ENCODE measurements at places on chromosomes 4 and X.
A peak's percentile ranks its signal among the peaks of the same experiment; 100 is the strongest.

GRCh38 chr4:2745981-2746806 is 9.9 kb downstream of the TNIP2 start:
- peak; percentile 96 for DNase-seq

DNA sequence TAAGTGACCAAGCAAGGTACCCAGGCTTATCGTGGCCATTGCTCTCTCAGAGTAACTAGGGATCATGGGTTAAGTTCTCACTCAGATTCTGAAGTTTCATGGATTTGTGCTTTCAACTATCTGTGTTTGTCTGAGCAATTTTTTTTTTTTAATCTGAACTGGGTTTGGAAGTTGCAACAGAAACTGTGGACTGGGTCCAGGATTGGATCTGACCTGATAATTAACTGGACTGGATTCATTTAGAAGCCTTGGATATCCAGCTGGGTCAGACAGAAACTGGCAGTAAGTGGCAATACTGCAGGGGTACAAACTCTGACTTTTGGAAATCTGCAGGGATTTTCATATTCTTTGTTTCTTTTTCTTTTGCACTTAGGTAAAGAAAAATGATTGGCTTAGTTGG is 38.7 kb upstream of the FGF2 start:
- DNase-seq = no peak

- no peak for DNase-seq
Measured at GRCh38 chr4:1384675-1385372, 21.4 kb downstream of the NKX1-1 start.

- no peak for DNase-seq
Measured at GRCh38 chrX:72621625-72622485, 49.2 kb upstream of the HDAC8 start.

- DNase-seq = no peak
Measured at GRCh38 chr4:143402776-143403552, 66.3 kb downstream of the GAB1 start.

DNA sequence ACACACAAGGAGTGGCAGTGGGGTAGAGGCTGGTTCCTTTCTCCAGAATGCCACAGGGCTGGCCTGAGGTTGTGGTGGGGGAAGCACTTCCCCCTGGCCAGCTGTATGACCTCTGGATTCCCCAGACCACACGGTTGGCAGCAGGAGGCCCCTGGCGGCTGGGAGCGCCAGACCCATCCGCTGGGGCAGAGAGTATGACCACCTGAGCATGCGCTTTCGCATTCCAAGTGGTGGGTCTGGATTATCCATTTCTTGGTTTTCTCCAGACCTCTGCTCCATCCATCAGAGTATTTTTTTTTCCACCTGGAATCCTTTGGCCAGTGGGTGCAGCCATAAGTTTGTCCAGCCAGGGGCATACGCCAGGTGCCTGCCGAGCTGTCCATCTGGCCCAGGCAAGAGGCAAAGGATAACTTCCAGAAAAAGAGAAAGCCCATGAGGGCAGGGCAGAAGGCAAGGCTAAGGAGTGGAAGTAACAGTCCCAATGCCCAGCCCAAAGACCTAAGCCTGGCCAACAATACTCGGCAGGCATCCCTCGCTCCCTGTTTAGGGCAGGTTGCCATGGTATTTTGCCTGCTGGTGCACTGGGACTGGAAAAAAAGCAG is 39.3 kb downstream of the NHSL2 start:
- DNase-seq = no peak

All from CD4-positive, alpha-beta T cell treated with Interleukin-4 for 4 hours (primary cell).